ENCODE measurements at places on chromosomes 16 and 17.
A peak's percentile ranks its signal among the peaks of the same experiment; 100 is the strongest.

DNA sequence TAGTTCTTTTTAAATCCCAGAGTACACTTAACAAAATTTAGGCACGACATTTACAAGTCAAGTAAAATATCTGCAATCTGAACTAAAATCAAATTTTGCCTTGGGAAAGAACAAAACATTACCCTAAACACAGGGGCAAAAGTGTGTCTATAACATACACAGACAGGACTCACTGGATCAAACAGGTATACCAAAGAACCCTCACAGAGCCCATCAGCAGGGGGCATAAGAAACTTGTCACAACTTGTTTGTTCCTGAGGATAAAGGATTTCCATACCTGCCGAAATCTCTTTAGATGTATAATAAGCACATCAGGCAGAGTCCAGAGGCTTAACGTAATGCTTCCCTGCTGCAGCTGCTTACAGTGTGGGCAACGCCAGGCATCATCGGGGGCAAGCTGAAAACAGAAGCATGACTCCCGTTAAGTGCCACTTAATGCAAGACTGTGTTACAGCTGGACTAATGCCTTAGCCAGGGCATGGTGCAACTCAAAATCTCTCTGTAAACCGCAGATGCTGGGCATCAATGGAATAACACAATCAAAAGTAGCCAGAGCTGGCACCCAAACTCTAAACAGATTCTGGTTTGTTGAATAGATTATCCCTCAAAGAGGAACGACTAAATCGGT is 67.0 kb downstream of the USP31 start:
- DNase-seq = no peak

- no peak for DNase-seq
These were observed 13.2 kb upstream of the CLUH start for GRCh38 chr17:2724784-2725164.

DNA sequence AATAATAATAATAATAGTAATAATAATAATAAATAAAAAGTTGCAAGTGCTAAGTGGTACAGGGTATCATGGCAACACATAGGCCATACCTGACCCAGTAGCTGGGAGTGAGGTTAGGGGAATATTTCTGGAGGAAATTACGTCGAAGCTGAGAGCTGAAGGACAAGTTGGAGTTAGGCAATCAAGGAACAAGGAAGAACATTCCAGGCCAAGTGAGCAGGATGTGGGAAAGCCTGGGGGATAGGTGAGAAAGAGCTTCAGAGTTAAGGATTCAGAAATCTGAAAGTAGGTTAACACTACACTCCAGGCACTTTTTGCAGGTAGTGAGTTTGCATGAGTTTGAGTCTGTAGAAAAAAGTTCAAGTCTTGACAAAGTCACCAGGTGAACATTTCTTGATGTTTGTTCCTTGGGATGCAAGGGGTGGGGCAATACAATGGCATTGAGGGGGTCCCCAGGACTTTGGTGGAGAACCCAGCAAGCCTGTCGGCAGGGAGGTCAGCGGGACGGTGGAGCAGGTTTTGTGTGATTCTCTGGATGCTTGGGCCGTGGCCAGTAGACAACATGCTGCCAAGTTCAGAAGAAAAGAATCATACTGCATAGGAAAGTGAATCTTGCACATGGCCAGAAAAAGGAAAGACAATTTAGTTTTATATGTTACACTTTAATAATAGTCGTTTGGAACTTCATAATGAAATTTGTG is 27.7 kb upstream of the MPHOSPH6 start:
- no peak for DNase-seq

- no peak for DNase-seq
These were observed 7.5 kb upstream of the C16orf95 start for GRCh38 chr16:87324411-87325275.

- DNase-seq = no peak
These were observed 35.2 kb downstream of the SLC7A5 start for GRCh38 chr16:87834005-87834667.

DNA sequence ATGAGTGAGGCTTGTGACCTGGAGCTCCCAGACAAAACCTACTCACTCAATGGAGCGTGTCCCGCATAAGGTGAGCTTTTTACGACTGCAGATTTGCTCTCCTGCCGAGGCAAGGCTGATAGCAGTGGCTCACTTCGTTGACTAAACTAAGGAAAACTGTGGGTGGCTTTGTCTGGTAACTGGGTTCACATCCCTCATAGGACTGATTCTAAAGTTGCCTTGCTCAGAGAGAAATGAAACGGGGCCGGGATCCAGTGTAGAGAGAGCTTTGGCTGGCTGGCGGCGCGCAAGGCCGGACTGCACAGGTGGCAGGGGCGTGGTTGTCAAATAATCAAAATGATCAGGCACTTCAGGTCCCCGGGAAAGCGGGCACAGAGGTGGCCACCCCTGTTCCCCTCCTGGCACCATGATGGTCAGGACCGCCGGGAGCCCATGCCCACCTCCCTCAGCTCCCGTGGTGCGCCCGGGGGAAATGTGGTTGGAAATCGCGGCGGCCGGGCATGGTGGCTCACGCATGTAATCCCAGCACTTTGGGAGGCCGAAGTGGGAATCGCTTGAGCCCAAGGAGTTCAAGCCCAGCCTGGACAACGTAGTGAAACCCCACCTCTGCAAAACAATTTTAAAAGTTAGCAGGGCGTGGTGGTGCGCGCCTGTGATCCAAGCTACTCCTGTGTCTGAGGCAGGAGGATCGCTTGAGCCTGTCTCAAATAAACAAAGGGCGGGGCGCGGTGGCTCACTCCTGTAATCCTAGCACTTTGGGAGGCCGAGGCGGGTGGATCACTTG is 26.6 kb upstream of the OR1F1 start:
- no peak for DNase-seq

DNA sequence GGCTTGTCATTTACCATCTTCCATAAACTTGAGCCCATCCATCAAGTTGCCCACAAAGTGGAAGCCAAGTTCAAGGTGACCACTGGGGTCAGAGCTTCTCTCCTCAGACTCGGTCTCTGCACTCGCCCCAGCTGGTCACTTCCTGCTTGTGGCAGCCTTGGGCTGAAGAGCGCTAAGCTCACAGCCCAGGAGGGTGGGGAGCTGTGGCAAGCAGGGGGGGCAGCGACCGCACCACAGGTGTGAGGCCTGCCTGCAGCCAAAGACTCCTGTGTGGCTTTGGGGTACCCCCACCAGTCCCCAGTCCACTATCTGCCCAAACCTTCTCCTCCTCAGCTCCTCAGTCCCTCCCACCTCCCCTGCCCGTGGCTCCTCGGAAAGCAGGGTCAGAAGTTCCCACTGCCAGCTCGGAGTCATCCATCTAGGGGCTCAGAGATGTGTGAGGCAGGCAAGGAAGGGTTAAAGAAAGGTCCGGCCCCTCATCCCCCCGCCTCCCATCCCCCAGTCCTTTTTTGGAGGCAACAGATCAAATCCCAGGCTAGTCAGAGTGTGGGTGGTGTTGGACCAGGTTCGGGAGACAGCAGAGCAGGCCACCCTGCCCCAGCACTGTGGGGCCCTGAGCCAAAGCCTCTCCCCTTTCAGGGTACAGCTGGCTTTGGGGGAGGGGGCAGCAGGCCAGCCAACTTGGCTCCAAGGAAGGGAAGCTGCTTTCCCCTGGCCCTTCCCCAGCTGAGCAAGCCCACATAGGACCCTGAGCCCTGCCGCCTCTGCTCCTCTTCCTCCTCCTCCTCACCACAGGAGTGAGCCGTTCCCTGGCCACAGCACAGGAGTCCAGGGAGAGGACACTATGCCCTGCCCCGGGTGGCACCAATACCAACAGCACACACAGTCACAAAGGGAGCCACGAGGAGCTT is 3.2 kb downstream of the CSF3 start:
- DNase-seq = no peak

GRCh38 chr16:22402191-22402590 is 27.8 kb upstream of the CDR2 start:
- DNase-seq = no peak

- no peak for DNase-seq
These were observed 50.5 kb downstream of the EPN2 start for GRCh38 chr17:19287651-19288050.

DNA sequence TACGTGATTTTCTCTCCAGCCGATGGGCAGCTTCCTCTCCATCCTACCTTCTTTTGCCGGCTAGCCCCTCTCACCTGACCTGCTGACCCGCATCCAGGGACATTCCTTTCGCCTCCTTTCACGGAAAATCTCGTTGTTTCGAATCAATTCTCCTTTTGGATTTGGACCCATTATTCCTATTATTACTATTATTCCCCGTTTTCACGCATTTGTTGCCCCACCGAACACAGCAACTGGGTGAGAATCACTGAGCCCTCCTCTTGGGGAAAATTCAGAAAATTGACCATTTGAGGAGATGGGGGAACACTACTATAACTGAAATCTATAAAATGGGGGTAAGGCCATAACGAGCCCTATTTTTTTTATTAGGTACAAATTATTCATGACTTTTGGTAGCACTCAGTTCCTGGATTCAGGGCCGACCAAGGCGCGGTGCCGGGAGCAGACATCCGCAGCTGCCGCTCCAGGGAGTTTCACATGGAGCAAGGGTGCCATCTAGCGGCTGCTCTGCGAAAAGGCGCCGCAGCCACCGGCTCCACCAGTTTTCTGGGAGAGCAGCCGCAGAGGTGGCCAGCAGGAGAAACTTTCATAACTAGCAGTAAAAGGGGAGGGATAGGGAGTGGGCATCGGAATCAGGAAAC is 3.3 kb upstream of the HOXB8 start:
- DNase-seq = peak; percentile 71

DNA sequence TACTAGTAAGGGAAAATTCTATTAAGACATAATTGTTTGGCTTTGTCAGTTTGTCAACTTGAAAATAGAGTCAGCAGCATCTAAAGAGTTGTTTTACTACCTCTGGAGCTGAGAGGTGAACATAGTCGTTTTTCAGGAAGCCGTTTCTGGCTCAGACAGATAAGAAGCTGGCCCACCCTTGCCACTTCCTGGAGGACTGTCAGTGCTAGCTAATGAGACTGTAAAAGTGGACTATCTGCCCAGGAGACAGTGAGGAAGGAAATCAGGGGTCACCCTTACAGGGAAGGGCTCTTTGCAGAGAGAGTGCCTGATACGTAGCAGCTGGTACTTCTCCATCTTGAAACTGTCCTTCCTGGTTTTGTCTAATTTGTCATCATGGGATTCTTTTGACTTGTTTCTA is 328.7 kb downstream of the WWOX start:
- no peak for DNase-seq

DNA sequence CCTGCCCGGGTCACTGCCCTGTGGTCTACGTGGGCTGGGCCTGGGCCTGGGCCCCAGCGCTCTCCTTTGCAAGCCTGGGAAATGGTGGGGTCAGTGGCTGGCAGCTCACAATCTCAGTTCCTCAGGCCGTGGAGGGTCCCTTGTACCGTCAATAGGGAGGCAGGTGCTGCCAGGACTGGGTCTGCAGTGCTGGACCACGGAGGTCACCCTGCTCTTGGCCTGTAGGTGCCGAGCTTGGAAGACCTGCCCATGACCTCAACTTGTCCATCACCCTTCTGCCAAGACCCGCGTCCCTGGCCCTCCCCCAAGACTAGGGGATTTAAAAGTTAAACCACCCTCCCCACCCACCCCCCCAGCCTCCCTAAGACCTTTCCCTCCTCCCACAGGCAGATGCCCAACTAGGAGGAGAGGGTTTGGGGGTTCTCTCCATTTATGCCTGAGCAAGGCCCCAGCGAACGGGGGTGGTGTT is 2.5 kb downstream of the TBX2 start:
- DNase-seq = no peak

DNA sequence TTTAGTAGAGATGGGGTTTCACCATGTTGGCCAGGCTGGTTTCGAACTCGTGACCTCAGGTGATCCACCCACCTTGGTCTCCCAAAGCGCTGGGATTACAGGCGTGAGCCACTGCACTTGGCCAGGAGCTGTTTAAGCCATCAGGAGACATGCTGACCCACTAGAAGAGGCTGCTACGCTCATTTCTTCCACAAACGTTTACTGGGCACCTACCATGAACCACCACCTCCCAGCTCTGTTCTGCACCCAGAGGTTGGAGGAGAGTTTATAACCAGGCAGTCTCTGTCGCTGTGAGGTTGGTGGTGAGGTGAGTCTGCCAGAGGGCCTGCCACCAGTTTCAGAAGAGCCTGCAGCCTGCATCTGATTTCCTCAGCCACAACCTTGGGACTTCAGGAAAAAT is 51.8 kb downstream of the SF3B3 start:
- no peak for DNase-seq

DNA sequence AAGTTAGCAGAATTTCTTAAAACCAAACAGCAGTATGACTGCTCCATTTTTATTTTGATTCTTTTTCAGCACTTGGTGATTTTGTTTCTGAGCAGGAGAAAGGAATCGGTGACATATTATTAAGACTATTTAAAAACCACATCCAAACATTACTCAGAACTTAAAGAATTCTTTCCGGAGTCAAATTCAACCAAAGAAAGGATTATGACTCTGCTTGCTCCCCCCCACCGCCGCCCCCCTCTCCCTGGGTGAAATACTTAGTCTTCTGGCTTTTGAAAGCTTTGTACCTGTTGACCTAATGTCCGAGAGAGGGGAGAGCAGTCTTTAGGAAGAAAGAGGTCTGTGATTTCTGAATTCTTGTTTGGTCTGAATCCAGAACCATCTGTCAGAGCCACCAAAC is 17.9 kb upstream of the COL1A1 start:
- no peak for DNase-seq
